ENCODE measurements at places on chromosomes 5 and 9.

DNA sequence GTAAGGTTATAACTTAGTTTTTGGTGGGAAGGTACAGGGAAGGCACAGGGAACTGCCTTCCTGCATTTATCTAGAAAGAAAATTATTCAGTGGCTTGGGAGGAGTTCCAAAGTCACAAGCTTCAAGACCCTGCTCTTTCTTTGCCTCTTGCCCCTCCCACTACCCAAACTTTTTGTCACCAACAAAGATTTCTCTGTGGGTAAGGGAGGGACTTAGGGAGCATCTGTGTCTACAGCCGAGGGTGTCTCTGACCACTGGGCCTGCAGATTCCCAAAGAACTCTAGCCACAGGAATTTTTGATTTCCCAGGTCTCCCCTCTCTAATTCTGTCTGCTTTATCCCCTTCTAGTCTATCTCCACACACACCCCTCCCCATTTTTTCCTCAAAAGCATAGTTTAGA, 2.1 kb downstream of the ECSCR start:
- DNase-seq = no peak

DNA sequence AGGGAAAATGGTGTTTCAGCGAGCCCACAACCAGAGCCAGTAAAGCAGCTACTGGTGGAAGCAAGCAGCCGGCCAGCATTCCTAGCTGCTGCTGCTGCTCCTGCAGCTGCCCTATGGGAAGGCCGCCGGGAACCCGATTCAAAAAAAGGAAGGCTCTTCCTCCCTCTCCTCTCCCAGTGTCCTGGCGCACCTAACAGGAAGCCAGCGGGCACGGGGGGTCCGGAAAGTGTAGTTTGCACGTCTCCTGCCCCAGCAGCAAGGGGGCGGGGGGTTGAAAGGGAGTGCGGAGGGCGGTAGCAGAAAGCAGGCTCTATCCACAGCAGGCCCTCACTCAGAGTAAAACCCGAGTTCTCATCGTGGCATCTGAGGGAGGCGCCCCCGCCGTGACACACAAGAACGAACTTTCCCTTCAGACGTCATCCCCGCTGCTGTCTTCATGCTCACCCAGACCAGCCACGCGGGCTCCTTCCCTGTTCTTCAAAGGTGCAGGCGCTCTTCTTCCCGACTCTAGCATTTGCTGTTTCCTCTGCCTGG, 16.5 kb downstream of the GRXCR2 start:
- no peak for DNase-seq

DNA sequence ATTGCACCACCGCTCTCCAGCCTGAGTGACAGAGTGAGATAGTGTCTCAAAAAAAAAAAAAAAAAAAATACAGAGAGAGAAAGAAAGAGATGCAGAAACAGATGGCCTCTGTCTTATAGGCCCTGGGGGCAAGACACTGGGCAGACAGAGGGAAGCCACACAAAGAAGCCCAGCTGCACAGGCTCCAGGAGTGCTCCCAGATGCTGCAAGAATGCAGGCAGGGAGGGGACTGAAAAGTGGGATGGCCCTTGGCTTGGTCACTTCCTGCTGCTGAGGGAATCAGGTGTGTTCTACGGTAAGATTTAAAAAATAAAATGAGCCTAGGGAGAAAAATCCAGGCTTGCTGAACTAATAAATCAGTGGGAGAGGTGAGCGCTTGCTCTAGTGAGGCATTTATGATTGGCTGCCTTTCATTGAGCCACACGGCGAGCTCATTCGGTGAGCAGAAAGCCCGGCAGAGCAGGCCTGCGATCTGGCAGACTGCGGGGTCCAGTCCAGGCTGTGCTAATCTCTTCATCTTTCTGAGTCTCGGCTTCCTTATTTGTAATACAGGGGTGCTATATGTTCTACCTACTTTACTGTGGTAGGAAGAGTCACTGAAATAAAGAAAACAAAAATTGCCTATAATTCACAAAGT, 80.6 kb downstream of the RAD23B start:
- DNase-seq = no peak

- DNase-seq = no peak
Measured at GRCh38 chr5:127586066-127586770, 62.7 kb upstream of the CTXN3 start.

DNA sequence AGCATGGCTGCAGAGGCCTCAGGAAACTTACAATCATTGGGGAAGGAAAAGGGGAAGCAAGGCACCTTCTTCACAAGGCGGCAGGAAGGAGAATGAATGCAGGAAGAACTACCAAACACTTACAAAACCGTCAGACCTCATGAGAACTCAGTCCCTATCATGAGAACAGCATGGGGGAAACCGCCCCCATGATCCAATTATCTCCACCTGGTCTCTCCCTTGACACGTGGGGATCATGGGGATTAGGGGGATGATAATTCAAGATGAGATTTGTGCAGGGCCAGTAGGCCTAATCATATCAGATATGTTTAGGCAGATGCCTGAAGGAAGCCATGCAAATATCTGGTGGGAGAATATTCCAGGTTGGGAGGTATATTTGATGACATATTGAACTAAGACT, 1176.4 kb upstream of the CDH18 start:
- DNase-seq = no peak

- DNase-seq = no peak
Measured at GRCh38 chr5:138148811-138149210, 9.6 kb upstream of the NME5 start.

GRCh38 chr5:174556756-174557155, 167.6 kb upstream of the MSX2 start:
- DNase-seq = no peak

DNA sequence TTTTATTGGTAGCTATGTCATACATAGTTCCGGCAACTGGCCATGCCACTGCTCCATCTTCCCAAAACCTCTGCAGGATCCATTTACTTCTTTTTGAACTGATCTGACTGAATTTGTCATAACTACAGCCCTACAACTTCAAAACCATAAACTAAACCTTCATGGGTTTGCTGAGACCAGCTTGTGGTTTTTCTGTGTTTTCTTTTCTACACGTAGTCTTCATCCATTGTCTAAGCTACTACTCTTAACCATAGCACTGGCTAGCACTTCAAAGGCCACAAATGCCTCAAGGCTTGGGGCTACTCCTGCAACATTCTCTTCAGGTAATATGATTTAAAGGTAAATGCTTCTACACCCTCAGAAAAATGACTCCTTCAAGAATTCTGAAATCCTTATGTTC, 9.0 kb upstream of the KIF2A start:
- no peak for DNase-seq

- DNase-seq = no peak
Measured at GRCh38 chr5:123124859-123125595, 36.0 kb downstream of the PRDM6 start.

DNA sequence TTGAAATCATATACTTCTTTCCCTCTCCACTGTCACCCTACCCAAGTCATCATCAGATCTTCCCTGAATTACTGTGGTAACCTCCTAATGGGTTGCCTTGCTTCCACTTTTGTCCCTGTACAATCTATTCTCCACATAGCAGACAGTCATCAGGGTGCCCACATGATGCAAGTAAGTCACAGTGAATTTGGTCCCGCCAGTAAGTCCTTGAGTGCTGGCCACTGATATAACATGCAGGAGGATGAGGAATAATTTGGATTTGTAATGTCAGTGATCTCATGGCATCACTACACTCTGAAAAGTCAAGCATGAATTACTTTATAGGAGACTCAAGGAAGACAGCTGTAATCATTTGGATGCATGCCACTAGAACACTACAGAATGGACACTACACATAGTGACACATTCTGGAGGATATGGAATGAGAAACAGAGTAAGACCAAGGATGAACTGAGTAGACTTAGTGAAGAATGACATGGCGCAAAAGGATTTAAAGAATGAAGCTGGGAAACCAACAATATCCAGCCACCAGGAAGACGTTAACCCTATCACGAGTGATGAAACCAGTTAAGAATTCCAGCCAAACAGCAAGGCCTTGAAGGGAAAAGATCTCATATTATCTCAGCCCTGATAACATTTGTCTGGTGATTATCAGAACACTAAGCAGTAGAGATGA, 28.6 kb downstream of the MARCHF3 start:
- DNase-seq = peak; percentile 63

GRCh38 chr9:18796696-18797270, 236.2 kb downstream of the SAXO1 start:
- DNase-seq = no peak

DNA sequence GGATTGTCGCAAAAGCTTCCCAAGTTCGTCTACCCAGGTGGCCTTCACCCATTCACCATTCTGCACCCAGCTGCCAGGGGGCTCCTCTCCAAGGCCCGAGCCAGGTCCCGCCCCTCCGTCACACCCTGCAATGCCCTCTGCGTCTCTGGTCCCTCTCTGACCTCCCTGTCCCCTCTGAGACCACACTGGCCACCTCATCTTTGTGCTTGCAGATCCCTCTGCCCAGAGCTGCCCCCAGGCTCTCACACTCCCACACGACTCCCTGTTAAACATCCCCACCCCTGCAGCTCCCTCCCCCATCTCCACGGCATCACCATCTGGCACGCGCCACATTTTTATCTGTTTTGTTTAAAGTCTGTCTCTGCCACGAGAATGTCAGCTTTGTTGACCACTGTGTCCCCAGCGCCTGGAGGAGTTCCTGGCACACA, 243.6 kb downstream of the PBX3 start:
- no peak for DNase-seq

GRCh38 chr5:15606197-15606596, 106.2 kb downstream of the FBXL7 start:
- DNase-seq = no peak

DNA sequence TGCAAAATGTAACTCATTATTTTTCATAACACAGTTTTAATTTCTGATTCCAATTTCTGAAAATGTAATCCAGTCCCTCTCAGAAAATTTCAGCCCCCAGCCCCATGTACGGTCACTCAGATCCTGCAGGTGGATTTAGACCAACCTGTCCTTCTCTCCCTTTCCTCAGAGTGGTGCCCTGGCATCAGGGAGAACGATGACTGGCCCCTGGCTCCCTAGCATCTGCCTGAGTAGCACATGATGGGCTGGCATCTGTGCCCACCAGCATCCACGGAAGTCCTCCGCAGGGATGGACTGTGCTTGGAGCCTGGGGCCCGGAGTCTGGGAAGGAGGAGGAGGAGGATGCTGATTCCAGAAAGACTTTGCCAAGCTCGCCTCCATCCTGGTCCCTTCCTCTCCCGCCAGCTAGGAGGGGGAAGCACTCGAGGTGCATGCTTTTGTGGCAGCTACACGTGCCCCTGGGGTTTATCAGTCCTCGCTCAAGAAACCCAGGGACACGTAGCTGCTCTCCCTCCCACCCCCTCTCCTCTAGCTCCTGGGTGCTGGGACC, 54.4 kb upstream of the RUFY1 start:
- DNase-seq = peak; percentile 39

DNA sequence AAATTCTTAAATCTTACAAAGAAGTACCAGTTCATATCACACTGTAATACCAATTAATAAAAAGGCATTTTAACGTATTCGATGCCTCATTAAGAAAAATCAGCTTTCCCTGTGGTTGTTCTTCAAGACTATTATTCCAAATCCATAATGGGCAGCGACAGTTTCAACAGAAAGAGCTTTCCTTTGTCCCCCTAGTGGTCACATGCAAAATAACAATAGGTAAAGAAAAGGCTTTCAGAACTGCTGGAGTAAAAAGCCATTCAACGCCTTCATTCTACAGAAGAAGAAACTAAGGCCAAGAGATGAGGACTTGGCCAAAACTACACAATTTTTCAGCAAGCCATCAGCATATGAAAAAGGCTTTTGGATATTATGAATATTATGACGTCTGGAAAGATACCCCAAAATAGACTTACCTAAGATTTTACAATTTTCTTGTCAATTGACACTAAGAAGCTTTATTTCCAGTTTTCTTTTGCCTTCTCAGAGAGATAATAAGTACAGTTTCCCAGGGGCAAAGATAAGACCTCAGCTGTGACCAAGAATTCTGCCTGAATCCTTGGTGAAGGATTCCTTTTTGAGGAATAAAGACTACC, 6.7 kb upstream of the CDH6 start:
- peak; percentile 63 for DNase-seq

DNA sequence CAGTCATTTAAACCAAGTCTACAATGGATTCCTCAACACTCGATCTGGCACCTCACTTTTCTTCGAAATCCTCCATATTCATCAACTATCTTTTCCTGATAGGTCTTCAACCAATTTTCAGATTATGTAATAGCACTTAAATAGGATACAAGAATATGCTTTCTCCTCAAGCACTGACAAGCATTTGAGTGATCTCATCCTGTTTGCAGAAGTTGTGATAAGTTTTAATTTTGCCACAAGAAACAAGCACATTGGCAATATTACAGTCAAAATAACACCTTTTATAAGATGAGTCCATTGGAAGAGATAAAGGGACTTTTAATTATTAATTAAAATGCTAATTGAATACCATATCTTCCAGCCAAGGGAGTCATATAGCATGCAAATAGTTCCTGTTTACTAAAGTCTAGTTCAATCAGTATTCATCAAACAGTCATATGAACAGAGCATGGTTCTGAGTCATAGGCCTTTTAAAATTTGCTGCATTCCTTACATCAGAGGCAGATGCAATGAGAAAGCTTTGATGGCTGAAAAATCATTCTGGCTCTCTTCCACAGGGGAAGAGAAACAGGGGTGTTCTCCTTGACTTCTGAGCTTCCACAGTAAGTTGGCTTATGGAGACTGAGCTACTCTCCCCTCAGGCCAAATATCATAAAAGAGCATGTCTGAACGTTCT, 32.7 kb upstream of the ZCCHC9 start:
- DNase-seq = peak; percentile 64

DNA sequence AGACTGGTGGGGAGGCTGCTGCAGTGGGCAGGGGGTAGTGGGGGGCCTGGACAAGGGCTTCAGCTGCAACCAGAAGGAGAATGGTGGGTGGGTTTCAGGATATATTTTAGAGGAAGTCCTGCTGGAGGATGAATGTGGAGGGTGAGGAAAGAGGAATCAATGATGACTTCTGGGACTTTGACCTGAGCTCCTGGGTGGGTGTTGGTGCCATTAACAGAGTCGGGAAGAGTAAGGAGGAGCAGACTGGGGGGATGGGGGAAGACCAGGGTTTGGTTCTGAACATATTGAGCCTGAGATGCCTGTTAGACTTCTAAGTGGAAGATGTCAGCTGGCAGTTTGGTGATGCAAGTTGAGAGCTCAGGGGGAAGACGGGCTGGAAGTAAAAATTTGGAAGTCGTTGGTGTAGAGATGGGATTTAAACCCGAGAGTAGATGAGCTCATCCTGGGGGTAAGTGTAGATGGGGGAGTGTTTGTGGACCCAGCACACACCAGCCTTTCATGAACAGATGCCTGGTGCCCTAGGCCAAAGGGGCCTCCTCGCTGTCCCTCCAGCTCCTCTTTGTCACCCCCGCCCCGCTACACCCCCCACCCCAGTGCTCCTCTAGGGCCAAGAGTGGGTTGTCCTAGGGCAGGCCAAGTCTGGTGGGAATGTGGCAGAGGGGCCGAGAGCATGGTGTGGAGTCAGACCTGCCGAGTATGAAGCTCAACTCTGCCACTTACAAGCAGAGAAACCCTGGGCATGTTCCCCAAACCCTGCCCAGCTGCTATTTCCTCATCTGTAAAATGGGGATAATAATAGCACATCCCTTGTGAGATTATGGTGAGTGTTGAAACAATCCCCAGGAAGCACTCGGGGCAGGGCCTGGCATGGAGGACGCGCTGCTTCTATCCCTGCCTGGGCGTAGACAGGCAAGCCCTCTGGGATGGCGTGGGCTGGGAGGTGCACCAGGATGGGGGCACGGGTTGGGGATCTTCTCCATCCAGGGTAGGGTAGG, 4.0 kb downstream of the DNM1 start:
- no peak for DNase-seq

Measured in HTR-8/SVneo (cell line).